ENCODE measurements at places on chromosomes 3 and 15.

GRCh38 chr3:37072892-37073291 lies 79.6 kb downstream of the MLH1 start:
- peak; percentile 5 for DNase-seq

- DNase-seq = peak; percentile 75
Observed at GRCh38 chr3:51670823-51671733, at the start of gene TEX264. TSS of gene TEX264 (plus strand) at chr3:51671252. CDS start at chr3:51674305, 3,053 bp downstream.

GRCh38 chr15:57118013-57118799 lies 199.8 kb downstream of the TCF12 start:
- DNase-seq = no peak

DNA sequence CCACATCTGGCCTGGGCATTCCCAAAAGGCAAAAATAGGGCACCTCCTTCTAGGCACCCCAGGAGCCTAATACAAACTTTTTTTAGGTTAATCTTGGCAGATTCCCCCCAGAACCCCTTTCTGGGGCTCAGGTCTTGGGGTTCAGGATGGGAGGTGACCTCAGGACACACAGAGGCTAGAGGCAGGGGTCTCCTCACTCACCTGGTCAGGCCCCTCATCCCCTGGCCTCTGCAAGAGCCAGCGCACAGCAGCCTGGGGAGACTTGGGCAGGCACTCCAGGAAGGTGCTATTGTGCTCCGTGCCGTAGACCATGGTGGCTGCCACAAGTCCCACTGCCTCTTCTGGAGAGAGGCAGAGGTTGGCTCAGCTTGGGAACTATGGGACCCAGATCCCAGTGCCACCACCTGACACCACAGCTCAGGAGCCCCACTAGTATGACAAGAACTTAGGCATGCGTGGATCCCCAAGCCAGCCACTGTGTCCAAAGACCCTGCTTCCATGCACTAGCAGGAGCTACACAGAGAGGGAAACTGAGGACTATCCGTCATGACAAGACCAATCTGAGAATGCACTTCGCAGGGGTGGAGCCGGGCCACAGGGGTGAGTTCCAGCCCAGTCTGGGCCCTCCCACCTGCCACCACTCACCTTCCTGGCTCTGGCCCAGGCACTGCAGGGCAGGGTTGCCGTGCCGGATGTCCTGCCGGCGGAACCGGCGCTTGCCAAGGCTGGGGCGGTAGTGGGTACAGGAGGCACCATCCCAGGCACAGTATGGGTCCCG lies 7.4 kb downstream of the SEMA3G start:
- DNase-seq = no peak

DNA sequence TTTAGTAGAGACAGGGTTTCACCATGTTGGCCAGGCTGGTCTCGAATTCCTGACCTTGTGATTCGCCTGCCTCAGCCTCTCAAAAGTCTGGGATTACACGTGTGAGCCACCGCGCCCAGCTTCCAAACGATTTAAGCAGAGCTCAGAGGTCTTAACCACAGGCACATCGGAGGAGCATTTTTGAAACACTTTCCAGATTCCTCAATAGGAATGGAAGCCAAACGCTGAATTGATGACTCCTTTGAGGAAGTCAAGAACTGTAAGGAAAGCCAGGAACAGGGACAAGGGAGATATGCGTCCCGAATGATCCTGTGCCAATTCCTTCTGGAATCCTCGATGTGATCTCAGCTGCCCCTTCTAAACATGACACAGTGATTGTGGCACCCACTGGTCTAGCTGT lies 40.0 kb downstream of the TRH start:
- no peak for DNase-seq

GRCh38 chr15:69143756-69144436 lies 16.5 kb upstream of the GLCE start:
- no peak for DNase-seq

DNA sequence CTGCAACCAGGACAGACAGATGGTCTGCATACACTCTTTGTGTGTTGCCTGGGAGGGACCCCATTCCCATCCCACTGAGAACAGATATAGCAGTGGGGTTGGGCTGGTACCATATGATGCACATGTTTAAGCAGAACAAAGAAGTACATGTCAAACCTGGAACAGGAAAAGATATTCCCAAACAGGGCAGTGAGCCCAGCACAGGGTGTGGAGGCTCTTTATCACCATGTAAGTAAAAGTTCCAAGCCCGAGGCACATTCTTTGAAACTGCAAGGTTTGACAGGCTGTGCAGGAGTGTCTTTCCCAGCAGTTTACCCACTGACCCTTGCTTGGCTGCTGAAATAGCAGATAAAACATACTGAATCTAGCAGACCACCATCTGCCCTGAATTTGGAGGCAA lies 5.3 kb upstream of the ZNF445 start:
- DNase-seq = no peak

- DNase-seq = no peak
Observed at GRCh38 chr3:55270976-55271375, 216.1 kb downstream of the WNT5A start.

- peak; percentile 9 for DNase-seq
Observed at GRCh38 chr3:99645277-99646106, 7.1 kb downstream of the COL8A1 start.

DNA sequence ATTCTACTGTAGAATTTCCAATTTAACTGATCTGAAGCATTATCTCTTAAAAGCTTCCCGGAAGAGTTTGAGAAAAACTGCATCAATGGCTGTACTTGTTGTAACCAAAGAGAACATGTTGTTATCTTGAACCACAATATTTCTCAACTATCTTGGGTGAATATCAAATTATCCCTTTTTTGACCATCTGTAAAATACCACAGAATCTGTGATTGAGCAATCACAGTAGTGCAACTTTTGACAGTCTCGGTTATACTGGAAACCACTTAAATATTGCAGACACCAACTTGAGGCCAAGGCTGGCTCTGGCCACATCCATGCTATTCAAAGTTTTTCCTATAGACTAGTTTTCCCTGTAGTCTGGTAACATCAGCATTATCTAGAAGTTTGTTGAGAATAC lies 842.8 kb upstream of the EPHA6 start:
- no peak for DNase-seq

DNA sequence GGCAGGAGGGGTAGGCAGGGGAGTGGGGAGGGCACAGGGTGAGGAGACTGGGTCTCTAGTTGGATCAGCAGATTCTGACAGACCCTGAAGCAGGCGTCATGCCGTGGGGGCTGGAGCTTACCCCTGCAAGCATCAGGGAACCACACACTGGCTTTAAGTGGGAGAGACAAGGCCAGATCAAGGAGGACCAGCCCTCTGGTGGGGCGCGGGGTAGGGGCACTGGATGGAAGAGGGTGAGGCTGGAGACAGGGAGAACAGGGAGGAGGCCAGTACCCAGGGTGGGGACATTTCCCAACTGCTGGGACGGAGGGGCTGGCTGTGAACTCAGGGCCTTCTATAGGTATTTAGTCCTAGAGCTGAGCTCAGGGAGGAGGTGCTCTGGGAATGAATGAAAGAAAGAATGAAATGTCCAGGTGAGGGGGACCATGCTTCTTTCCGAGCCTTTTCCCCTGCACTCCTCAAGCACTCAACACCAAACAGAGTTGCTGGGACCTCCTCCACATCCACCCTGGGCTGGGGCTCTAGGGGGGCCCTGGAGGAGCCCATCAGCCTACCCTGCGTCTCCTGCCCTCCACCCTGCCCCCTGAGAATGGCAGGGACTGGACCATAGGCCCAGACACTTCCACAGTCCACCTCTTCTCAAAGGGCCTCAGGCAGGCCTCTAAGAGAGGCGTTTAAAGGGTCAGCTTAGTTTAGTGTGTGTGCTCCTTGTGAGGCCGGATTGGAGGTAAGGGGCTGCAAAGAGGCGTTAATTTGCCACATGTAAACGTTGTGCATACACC lies 49.0 kb upstream of the FGD5 start:
- no peak for DNase-seq

GRCh38 chr15:90691982-90692773 lies 25.0 kb upstream of the BLM start:
- no peak for DNase-seq

DNA sequence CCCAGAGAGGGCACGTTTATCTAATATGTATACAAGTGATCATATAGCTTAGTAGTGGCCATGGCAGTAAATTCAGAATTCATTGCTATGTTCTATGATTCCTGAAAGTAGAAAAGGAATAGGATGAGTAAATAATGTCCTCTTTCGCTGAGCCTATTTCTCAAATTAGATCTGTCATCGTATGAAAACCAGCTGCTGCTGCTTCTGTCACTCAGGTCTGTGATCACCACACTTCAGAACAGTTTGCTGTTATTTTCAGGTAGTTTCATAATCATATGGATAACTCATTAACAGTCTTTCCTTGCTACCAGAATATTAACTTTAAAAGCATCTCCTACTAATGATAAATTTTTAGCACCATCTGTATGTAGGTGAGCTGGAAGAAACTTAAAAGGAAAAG lies 289.1 kb upstream of the AZI2 start:
- DNase-seq = no peak

GRCh38 chr15:25691544-25692430 lies 171.3 kb downstream of the ATP10A start:
- peak; percentile 32 for DNase-seq

GRCh38 chr3:65751123-65751700 lies 287.5 kb downstream of the MAGI1 start:
- no peak for DNase-seq

GRCh38 chr3:193305356-193305755 lies 64.3 kb downstream of the PLAAT1 start:
- no peak for DNase-seq

DNA sequence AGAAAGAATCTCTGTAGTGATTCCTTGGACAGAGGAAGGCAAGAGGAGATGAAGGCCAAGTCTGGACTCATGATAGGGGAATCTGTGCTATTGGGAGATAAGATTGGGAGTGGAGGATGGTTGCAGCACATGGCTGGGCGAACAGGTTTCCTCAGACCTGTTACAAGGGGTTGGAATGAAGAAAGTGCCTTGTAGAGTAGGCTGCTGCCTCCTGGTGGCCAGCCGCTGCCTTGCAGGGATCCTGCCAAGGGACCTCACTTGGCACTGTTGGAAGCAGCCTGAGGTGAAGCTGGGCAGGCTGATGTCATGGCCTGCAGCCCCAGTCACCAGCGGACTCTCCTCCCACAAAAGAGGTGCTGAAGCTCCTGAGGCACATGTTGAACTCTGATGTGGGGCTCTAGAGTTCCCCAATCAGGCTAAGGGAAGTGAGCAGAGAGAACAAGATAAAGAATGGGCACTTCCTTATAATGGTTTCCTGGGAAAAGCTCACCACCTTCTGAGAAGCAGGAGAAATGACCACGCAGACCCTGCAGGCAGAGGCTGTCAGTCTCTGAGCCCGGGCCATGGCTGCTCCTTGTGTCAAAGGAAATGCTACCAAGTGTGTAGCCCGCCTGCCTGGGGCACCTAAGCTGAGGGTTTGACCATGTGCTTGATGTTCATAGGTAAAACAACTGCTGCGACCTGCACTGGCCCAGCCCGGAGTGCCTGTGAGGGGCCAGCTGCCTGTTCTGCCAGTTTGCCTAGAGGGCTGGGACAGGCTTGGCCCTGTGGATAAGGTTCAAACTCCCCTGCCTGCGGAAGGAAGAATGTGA lies 1.6 kb upstream of the TEX264 start:
- DNase-seq = peak; percentile 20

DNA sequence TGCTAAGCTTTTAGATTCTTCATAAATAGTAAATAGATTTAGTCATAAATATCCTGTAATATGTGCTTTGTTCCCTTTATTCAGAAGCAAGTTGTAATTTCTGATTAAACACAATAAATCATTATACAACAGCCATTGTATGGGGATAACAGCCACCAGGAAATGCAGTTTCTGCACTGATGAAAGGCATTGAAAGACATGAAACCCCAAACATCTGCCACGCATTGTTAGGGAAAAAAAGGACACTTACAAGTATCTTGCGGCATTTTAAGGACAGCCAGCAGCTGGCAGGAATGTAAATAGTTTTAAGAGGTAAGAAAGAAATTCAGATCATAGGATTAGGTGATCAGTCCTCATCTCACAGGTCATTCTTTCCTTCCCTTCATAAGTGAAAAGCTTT lies 801.1 kb upstream of the LMCD1 start:
- no peak for DNase-seq

- peak; percentile 72 for DNase-seq
Observed at GRCh38 chr3:176562331-176562730, 635.0 kb downstream of the TBL1XR1 start.

Data from COR-L47 (cell line).